Fibroblast of skin of abdomen (primary cell): ENCODE measurements at places on chromosomes 7 and 10.

DNA sequence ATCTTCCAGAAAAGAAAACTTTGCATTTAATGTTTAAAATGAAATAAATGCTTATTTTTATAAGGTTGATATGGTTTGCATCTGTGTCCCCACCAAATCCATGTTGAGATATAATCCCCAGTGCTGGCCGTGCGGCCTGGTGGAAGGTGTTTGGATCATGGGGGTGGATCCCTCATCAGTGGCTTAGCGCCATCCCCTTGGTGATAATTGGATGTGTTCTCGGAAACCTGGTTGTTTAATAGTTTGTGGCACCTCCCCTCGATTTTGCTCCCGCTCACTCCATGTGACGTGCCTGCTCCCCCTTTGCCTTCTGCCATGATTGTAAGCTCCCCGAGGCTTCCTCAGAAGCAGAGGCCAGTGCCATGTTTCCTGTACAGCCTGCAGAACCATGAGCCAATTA, 2.4 kb upstream of the MTPAP start:
- DNase-seq, result no peak

DNA sequence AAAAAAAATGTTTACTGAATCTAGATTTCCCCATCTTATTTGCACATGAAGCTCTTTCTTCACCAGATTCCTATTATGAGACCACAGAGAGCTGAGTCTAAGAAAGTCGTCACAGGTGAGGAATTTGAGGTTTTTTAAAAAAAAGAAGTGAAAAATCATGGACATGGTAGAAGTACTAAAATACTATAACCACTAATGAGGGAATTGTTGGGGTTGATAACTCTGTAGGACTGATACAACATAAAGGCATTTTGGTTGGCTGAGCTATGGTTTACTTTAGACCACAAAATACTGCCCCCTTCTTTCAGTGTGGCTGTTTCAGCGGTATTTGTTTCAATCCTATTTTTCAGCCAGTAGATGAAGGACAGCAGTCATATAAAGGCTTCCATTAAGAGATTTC, 1111.3 kb downstream of the TYW1 start:
- peak; percentile 92 for DNase-seq

- peak; percentile 30 for DNase-seq
Measured at GRCh38 chr7:1176891-1177373, 16.9 kb upstream of the ZFAND2A start.

DNA sequence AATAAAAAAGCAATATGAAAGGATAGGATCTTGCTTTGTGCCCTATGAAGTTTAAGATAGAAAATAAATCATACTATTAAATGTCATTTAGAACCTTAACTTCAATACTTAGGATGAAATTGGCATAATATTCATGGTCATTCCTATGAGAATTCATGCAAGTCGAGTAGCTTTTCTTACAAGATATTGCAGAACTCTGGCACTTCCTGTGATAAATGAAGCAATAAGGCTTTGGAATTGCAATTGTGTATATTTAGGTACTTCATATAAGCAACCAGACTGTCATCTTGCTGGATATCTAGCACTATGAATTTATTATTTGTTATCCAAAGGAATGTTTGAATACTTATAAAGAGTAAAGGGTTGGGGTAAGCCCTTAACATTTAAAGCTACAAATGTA, 116.5 kb downstream of the ZNF438 start:
- peak; percentile 54 for DNase-seq

DNA sequence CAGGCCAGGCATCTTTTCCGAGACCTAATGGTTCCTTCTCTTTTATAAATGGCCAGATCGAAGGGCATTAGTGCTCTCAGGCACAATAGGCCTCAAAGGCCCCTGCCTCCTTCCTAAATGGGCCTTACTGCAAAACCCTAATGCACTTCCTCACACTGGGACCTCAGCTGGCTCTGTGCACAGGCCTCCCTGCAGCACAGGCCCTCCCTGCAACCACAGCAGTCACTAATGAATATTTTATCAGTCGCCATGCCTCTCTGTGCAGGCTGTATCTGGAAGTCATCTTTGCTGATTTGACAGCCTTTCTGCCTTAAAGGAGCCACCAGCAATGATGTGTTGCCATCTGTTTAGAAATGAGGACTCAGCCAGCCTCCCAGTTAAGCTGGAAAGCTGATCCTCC, 54.9 kb upstream of the SDK1 start:
- DNase-seq, result no peak

DNA sequence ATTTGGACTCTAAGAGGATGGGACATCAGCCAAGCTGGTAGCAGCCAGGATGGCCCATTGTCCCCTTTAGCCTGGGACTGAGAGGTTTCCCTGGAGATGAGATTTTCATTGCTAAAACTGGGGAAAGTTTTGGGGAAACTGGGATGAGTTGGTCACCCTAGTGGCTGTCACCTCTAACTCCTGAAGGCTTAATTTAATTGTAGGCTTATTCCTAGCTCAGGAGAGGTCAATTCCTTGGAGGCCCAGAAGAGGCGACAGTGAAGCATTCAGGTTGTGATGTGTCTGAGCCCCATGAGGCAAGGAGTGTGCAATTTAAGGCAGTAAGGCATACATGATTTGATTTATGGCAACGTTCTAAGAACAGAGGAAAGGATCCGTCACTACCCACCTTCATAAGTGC, 24.9 kb upstream of the JAZF1 start:
- no peak for DNase-seq

DNA sequence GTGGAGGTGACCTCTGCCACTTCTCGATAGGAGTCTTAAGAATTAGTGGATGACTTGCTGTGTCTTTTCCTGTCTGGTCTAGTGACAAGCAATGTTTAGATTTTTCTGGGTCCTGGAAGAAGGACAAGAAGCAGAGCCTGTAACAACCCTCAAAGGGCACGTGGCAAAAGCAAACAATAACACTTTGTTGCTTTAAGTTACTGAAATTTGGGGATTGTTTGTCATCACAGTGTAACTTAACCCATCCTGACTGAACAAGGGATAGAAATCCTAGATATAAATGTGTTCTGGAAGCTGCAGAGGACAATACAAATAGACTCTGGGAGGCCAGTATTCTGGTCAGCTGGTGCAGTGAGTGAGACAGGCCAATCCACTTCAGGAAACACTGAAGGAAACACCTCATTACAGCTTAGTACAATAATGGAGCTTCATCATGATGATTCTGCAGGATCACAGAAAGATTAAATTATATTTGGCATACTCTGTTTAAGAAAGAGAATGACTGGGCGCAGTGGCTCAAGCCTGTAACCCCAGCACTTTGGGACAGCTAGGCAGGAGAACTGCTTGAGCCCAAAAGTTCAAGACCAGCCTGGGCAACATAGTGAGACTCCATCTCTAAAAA, 23.3 kb downstream of the ENKUR start:
- DNase-seq, result no peak

- no peak for DNase-seq
Measured at GRCh38 chr7:28112467-28112866, 68.1 kb downstream of the JAZF1 start.

- DNase-seq, result no peak
Measured at GRCh38 chr7:151838861-151839381, 38.0 kb downstream of the PRKAG2 start.

DNA sequence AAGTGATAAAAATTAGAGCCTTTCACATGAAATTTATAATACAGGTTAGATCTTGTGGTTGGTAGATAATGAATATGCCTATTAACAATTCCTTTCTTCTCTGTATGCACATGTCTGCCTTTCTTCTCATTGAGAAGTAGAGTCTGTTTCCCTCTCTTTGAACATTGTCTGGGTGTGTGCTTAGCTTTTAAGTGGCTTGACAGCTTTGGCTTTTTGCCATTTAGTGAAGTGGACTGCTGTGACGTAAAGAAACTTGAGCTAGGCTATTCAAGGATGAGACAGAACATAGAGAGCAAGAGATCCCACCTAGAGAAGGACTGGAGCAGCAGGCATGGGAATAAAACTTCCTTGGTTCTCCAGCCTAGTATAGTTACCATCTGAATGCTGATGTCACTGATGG, 996.7 kb upstream of the CELF2 start:
- no peak for DNase-seq

GRCh38 chr10:98020784-98021183, 9.6 kb downstream of the CRTAC1 start:
- DNase-seq, result no peak

DNA sequence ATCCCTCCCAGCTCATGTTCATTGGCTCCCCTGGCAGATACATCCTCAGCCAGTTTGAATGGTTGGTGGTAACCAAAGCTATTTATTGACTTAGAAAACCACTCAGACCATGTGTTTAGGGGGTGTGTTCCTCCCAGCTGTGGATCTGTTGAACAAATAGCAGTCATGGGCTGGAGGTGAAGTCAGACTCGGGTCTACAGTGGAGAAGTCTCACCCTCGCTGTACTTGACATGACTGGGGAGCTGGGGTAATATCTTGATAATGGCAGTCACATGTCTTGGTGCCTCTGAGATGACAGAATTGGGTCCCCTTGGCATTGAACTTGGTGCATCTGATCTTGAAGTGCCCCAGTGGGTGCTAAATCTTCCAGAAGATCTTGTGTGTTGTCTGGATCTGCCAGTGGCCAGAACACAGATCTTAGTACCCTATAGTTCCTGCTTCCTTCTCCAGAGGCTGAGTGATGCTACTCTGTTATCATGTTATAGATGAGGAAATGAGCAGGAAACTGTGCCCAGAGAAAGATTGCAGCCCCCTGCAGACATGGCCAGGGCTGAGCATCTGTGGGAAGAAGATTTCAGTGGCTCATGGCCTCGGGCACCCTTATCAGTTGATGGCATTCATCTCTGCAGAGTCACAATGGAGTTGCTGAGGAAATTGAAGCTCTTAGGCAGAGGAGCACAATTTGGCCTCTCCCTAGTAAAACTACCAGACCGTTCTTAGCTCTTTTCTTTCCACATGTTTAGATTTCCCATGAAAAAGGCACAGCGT, 50.4 kb downstream of the ADRA2A start:
- DNase-seq, result no peak

GRCh38 chr7:51276967-51277366, 39.6 kb downstream of the COBL start:
- no peak for DNase-seq

DNA sequence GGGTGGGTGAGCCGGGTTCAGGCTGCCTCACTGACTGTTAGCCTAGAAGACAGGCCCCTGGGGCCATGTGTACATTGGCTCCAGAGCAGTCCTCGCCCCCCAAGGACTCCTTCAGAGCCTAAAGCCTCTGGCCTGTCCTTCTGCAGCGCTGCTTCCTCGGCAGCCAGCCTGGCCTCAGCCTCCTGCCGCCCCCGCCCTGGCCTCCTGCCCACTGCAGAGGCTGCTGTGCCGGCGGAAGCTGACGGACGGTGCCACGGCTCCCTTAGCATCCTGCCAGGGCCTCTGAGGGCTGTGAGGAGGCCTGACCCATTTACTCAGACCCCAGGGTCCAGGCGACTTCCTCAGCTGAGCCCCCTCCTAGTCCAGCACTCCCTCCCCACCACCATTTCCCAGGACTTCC, 4.9 kb downstream of the SRRM3 start:
- no peak for DNase-seq

- peak; percentile 94 for DNase-seq
Measured at GRCh38 chr7:99142727-99143520, 984 bp downstream of the SMURF1 start.

- DNase-seq, result no peak
Measured at GRCh38 chr10:77631241-77631640, 6.4 kb downstream of the KCNMA1 start.

DNA sequence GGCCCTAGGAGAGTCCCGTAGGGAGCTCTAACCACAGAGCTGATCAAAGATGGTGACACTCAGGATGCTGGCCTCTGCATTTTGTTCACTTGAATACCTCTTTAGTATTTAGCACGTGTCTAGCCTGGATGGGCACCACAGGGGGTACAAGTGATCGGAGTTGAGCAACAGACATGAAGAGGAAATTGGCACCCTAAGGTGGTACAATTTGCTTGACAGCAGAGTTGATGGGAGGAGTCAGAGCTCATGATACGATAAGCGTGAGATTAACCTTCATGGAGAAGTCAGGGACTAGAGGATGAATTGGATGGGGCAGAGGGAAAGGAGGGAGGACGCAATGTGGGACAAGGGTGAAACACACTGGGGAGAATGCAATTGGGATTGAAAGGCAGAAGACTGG, 9.9 kb upstream of the ZNF212 start:
- DNase-seq, result no peak

DNA sequence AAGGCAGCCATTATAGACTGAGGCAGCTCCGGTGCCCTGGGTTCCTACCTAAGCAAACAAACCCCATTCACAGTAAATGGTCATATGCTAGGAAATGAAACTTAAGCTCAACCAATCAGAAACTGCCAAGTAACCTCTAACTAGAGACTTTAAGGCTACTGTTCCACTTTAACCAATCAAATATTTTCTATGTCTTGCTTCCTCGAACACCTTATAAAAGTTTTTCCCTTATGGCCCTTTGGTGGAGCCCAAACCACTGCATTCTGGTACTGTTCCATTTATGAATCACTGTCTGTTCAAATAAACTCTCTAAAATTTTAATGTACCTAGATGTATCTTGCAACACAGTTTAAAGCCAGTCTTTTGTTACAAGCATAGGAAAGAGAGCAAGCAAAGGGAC, 361.1 kb downstream of the HGF start:
- DNase-seq, result no peak

DNA sequence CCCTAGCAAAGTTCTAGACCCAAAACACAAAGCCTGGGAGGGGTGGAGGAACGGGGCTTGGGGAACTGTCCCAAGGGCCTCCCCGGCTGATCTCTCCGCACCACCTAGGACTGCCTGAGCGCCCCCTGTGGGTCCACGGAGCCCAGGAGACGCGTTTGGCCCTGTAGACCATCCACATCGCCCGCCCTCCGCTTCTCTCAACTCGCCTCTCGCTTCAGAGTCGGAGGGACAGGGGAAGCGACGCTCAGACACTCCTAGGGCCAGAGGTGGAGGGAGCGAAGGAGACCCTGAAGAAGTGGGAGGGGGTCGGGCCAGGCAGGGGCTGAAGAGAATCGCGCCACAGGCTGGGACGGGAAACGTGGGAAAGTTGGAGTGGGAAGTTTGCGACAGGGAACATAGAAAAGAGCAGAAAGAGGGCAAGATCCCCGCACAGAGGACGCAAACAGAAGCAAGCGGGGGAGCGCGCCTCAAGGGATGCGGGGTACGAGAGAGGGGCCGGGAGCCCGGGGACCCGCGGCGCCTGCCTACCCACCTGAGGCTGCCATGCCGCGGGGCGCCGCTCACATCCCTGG, 378 bp downstream of the PIK3AP1 start:
- no peak for DNase-seq

GRCh38 chr10:24783504-24783903, 59.8 kb upstream of the ARHGAP21 start:
- no peak for DNase-seq

DNA sequence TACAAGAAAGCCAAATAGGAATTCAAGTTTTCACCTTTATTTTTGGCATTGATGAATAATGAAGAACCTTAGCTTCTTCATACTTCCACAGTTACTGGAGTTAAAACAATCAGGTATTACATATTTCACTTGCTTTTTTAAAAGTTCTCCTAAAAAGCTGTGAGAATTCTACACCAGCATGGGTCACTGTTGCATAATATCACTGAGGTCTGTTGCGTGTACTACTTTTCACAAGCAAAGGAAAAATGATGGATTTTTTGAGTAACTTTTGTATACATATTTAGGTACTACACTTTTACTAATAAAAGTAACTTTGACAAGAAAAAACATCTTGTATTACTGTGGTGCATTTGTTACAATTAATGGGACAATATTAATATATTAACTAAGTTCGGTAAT, 15.2 kb downstream of the FAM24B start:
- no peak for DNase-seq
